ENCODE measurements at places on chromosomes 1 and 21.

GRCh38 chr1:60974524-60975372, 107.6 kb upstream of the NFIA start:
- no peak for DNase-seq

DNA sequence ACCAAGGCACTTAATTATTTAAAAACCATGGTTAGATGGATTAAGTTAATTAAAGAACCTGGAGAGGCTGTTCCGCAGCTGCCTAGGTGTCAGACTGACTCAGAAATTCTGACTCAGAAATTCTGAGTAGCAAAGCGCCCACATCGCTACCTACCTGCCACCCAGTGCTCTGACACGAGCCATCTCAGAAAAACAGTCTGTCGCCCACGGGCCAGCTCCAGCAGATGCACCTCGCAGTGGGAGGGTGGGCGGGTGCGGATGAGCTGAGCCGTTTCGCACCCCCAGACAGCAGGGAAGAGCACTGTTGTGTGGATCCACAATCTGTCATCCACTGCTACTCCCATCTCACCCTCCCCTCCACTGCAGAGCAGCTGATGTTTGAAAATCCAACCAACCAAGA, 13.5 kb downstream of the KCNK1 start:
- DNase-seq, result no peak

DNA sequence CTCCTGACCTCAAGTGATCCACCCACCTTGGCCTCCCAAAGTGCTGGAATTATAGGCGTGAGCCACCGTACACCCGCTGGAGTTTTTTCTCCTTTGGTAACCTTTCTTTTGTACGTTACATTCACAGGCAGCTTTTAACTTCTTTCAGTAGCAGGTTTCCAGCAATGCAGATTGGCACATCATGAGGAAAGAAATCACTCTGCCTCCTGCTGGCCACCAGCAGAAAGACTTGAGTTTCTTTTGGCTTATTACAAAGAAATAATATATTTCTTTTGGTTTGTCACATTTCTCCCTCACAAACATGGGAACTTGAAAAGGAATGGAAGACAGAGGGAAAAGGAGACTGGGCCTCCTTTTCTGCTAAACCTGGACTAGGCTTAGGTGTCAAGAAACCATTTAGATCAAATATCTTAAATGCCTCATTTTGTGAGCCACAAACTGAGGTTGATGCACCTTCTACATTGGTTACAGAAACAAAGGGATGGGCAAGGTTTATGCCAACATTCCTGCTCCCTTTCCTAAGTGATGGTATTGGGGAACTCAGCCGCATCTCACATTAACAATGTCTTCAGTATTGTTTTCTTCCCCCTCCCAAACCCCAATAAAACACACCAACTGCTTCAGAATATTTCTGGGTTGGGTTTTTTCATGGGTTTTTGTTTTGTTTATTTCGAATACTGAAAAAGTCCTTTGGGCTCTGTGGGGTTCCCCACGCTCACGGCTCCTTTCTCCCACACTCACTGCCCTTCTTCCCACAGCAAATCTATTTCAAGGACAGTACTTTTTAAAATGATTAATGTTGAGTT, 7.7 kb downstream of the ENSA start:
- peak; percentile 68 for DNase-seq

DNA sequence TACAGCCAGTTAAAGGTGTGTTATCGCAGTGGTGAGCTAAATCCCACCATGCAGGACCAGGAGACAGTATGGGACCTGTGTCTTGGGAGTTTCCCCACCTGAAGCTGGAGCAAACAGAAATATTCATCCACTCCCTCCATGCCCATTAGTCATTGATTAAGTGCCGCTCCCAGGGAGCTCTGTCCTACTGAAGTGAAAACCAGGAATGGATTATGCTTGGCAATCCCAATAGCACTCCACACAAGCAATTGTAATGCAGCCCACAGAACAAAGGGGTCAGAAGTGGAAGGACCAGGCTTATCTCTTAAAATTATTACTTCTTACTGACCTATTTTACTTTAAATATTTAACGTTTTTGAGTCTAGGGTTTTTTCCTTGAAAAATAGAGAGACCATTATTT, 1005.4 kb downstream of the ADGRL2 start:
- DNase-seq, result no peak

Data from GM03348 (cell line).